Iris pigment epithelial cell (primary cell): ENCODE measurements at places on chromosomes 7 and 10.

- DNase-seq, result no peak
Measured at GRCh38 chr7:151427705-151428377, 12.1 kb downstream of the CRYGN start.

DNA sequence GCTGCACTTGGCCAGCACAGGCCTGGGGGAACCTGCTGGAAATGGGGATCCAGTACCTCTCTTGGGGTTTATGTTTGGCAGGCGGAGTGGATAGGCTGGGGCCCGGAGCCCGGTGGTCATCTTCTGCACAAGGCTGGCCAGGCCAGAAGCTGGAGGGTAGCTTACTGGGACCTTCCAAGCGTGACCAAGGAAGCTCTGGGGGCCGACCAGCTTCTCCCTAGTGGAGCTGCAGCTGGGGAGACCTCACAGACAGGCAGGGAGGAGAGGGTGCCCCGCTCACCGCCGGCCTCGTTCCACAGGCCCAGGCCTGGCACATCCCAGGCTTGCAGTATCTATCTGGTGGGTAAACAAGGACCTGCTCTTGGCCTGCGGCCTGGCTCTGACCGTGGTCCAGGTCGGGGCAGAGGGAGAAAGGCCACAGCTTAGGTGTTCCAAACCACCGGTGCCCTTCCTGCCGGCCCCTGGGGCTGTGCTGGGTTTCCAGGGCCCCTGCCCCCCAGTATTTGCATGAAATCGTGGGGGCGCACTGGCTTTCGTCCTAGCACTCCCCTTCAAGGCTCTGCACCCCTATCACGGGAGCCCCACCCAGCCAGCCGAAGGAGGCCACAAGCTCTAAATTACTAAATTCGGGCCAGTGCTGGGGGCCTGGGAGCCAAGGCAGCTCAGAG lies 1.5 kb upstream of the ELFN1 start:
- no peak for DNase-seq

DNA sequence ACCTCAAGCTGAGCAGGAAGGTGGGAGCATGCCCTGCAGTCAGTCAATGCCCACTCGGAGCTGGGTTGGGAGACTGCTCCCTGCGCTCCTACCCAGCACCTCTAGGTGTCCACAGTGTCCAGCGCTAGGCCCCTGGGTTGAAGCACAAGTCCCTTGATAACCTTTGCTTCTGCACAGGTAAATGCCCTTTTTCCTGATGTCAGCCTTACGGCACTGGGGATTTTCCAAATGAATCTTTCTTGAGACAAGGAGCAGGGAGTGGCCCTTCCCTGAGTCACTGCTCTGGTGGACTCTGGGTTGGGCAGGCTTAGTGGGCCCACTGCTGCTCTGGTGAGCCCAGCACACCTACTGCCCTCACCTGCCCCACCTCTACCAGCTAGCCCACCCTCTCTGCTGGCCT lies 61.9 kb upstream of the OPN4 start:
- DNase-seq, result no peak

DNA sequence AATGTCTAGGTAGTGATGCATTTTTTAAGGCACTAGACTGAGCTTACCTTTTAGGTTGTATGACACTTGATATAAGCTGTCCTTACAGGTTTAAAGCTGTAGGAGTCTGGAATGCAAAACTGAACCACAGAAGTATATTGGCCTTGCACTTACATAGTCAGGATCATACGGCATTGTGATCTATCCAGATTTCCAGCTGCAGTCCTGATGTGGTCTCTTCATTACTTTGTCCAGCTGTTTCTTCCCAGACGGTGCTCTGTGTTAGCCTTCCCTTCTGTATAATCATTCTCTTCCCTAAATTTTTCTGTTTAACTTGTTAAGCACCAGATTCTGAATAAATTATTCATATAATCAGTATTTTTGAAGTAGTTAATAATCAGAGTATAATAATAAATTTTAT lies 67.1 kb downstream of the AUTS2 start:
- DNase-seq, result no peak

DNA sequence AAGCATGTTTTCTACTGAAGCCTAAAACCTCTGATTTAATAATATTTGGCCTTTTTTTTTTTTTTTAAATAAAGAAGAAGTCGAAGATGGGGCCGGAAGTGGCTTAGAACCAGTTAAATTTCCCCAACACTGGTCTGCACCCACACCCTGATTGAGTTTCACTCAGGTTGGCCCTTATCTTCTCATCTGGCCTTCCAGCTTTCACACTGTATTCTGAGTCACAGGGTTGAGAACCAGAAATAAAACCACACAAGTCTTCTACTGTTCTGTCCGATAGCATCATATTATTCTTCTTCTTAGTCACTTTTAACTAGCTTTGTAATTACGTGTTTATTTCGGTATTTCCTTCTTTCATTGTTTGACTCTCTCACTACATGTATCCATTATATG lies 9.9 kb downstream of the ZNF365 start:
- DNase-seq, result peak; percentile 58

DNA sequence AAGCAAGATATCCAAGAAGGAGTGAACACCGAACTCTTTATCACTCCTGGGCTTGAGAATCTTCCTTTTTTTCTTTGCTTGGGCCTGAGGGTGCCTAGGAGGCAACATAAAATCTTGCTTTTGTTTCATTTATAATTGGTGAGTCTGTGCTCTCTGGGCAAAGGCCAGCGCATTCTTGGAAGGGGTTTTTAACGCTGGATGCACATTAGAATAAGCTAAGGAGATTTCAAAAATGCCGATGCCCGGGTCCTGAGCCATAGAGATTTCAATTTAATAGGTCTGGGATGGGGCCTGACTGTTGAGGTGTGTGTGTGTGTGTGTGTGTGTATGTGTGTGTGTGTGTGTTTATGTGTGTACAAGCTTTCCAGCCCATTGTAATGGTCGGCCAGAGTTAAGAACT lies 62.0 kb upstream of the SORCS3 start:
- DNase-seq, result no peak

GRCh38 chr10:125089469-125089868 lies 70.9 kb downstream of the CTBP2 start:
- peak; percentile 22 for DNase-seq
